NCI-H2081 (cell line): ENCODE measurements at places on chromosomes 3 and 15.

DNA sequence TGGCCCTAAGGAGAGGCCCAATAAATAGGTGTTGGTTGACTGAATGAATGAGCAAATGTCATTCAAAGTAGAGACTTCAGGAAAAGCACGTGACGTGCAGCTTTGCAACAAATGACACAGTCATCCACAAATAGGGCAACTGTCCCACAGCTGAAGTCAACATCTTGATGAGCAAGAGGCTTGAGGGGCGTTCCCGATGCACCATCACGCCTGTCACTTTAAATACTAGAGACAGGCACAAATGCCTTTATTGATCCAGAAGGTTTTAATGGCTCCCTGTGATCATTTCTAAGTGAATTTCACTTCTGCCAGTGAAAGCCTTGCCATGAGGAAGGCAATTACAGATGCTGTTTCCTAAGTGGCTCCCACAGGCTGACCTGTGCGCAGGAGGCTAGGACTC lies 43.6 kb downstream of the ABTB1 start:
- no peak for DNase-seq

DNA sequence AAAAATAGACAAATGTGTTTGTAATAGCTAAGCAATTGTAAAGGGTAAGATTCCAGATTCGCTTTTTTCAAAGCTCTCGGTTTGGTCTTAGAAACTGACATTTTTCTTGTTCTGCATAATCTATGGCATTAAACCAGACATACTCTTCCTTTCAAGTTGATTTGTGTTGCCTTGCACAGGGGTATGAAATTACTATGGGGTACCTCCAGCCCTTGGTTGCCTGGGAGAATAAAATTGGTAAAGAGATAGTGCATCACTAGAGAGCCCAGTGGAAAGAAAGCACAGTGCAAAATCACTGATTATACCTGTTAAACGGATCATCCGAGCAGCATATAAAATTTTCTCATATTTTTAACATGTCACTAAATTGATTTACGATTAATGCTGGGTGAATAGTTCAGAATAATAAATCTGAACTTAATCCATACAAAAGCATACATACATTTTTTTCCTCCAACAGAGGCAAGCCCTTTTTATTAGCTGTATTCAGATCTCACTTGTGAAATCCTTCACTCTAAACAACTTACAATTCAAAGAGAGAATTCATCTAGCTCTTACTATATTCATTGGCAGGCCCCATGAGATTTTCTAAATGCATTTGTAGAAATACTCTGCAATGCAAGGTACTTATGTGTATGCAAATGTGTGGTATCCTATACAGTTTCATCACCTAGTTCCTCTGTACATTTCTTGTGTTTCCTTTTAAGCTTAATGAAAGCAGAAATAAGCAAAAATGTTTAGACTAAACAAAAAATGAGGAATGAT lies 224.4 kb downstream of the ROBO1 start:
- DNase-seq = no peak

DNA sequence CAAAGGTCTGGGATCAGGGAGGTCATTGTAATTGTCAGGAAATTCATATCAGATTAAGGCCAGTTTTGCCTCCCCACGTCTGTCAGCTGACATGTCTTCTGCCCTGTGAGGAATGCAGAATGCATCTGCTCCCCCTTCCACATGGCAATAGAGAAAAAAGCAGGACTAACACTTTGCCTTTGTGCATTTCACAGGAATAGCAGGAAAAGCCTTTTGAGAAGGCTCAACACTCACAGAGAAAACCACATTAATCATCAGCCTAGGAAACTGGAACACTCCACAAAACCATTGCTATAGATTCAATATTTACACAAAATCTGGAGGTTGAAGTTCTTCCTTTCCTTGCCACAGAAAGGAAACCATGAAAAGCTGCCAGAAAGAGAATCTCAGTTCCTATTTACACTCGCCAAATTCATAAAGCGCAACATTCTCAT lies 165.2 kb upstream of the HES1 start:
- no peak for DNase-seq

DNA sequence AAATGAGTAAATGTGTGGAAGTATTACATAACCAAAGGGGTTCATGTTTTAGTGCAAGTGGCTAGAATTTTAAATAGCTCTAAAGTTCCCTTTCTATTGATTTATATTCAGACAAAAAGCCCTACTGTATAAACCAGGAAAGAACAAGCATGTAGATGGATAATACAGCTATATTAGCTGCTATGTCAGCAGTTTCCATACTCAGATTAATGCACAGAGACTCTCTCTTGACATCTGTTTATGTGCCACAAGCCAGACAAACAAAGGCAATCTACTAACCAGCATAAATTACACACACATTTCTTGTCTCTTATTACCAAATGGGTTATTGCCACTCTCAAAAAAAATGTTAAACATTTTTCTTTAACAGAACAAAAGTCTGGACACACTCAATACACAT lies 760.1 kb upstream of the NECTIN3 start:
- no peak for DNase-seq

DNA sequence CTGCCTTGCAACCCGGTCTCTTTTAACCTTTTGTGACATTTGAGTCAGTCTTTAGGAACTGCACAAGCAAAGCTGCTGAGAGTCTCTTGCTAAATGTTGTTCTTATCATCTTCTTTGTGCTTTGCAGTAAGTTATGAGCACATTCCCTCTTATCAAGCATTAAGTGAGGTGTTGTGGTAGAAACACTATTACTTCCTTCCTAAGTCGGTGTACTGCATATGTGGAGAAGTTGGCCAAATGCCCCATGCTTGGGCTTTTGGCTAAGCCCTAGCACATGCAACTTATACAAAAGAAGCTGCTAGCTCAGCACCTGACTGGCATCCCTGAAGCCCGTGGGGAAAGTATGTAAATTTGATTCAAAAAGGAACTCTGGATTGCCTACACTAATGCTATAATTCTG lies 136.5 kb upstream of the RBMS3 start:
- no peak for DNase-seq

- DNase-seq = no peak
These were observed 139.0 kb upstream of the SLC2A2 start for GRCh38 chr3:171165499-171165921.

- no peak for DNase-seq
These were observed 51.1 kb downstream of the CMTM7 start for GRCh38 chr3:32442766-32443165.

- no peak for DNase-seq
These were observed 4.8 kb downstream of the CHD2 start for GRCh38 chr15:92904722-92905571.
